ENCODE measurements at places on chromosomes 12 and 14. TPM values are rescaled to one million over a fixed set of nuclear protein-coding genes. Genes with fewer than 3 reads are reported as not detected.

- no peak for DNase-seq
Observed at GRCh38 chr14:62847168-62847567, 198.1 kb downstream of the KCNH5 start.

- DNase-seq = no peak
Observed at GRCh38 chr14:54840336-54840735, 62.3 kb downstream of the GCH1 start.

DNA sequence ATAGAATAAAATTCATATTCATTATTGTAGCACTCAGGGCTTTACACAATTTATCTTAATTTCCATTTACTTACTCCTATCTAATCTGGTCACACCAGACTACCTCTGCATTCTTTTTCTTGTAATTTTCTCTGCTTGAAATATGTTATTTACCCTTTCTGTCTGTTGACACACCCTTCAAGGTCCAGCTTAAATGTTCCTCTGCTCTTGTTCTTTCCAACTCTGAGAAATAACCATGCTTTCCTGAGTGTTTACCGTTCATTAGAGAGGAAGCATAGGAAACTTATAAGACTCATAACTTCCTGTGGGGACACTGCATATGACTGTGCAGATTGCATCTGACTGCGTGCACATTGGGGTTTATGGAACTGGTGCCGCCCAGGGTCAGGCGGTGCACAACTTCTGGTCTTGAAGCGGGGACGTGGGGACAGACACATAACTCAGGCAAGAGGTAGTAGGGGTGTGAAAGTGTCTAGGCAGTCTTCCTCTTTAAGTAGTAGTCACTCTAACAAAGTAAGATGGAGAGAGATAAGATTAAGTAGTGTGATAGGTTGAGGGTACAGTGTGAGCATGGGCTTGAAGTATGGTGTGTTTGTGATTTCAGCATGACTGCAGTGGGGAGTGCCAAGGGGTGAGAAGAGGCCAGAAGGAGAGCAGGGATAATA, 42.6 kb upstream of the FOXJ2 start:
- peak; percentile 78 for DNase-seq

- DNase-seq = no peak
Observed at GRCh38 chr14:55059333-55059732, 7.9 kb downstream of the MAPK1IP1L start.

DNA sequence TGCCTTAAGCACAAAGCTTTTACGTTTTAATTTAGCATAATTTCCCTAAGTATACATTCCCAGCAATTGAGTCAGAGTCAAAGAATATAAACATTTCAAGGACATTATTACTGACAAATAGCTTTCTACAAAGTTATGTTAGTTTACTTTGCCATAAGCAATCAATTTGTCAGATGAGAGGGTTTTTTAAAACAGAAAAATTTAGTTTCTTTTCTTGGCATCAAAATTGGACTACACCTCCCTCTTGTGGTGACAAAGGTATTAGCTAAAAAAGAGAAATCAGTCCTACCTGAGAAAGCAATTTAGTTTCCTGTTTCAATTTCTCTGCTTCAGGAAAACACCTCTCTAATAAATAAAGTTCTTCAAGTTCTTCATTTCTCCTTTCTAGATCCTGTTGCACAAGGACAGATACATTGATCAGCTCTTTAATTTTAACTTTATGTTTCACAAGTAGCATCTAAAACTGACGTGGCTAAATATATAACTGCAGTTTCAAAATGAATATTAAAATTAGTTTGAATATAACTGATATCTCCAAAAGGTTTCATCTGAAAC, 39.9 kb downstream of the DNAI7 start:
- no peak for DNase-seq

DNA sequence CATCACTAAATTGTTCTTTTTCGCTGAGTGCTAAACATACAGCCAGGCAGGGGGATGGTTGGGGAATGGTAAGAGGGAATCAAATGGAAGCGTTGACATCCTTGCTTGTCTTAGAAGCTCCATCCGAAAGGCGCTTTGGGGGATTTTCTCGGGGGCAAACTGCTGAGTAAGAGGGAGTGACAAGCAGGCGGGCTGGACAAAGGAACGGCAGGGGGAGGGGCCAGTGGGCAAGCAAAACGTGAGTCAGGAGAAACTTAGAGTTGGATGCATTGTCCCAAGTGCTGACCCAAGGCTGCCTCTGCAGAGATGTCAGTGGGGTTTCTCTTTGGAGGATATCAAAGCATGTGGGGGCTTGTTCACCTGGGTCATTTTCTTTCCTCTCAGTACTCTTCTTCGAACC, 480.5 kb downstream of the VRK1 start:
- no peak for DNase-seq

DNA sequence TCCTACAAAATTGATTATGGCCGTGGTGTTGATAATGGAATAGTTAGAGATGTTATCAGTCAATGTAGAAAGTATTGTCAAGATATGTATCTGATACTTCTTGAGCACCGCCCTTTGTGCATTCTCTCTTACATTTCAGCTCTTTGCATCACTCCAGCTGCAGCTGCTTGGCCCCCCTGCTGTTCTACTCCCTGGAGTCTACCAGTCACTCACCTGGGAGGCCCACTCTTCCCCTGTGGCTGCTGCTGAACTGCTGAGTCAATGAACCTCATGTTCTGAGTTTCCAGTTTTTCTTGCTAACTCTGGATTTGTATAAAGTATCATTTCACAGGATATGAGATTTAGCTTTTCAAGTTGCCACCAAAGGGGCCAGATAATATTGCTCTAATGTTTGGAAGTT, 312.8 kb upstream of the SLC16A7 start:
- no peak for DNase-seq

DNA sequence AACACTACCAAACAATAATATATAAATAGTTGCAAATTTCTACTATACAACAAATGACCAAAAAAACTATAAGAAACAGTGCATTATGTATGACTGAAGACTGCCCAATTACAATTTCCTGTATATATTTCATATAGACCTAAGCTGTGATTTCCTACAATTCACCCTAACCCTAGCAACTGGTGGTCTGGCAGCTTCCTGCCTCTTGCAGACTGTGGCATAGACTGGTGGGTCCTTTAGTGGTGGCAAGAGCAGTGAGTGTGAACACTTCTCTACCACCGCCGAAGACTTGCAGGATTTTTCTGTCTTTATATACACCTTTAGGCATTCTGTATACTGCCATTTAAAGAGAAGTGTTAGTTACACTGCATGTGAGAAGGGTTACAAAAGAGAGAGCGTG, 43.6 kb upstream of the CMAS start:
- DNase-seq = no peak

DNA sequence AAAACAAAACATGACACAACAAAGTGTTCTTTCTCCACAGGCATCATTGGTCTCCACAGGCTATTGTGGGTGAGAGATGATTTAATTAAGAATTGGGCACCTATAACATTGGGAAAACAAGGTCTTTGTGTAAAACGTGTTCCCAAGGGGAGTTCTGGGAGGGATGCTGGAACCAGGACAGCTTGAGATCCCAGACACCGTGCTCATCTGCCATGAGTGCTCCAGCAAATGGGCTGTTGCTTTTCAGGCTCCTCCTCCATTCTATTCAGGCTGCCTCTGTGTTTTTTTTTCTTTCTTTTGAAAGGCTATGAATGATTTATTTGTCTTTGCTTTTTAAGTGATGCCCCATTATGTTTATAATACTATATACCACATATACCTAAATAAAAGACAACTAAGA, 122.4 kb downstream of the DACT1 start:
- DNase-seq = no peak

GRCh38 chr14:96038920-96039632, at the start of gene C14orf132:
TSS of gene C14orf132 (plus strand) at chr14:96039362. CDS start at chr14:96039501, 139 bp downstream.
- DNase-seq = peak; percentile 73

DNA sequence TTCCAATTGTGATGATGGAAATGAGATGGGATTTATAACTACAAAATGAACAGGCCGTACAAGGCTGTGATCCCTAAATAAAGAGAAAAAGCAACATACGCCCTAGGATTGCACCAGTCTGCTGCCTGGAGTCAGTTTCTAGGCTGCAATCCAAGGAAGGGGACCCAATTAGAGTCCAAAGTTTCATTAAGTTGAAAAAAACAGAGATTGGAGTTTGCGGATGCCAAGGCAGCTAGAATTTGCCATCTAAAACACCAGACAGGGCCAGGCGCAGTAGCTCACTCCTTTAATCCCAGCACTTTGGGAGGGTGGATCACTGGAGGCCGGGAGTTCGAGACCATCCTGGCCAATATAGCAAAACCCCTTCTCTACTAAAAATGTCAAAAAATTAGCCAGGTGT, 661.0 kb downstream of the RPS29 start:
- DNase-seq = no peak

DNA sequence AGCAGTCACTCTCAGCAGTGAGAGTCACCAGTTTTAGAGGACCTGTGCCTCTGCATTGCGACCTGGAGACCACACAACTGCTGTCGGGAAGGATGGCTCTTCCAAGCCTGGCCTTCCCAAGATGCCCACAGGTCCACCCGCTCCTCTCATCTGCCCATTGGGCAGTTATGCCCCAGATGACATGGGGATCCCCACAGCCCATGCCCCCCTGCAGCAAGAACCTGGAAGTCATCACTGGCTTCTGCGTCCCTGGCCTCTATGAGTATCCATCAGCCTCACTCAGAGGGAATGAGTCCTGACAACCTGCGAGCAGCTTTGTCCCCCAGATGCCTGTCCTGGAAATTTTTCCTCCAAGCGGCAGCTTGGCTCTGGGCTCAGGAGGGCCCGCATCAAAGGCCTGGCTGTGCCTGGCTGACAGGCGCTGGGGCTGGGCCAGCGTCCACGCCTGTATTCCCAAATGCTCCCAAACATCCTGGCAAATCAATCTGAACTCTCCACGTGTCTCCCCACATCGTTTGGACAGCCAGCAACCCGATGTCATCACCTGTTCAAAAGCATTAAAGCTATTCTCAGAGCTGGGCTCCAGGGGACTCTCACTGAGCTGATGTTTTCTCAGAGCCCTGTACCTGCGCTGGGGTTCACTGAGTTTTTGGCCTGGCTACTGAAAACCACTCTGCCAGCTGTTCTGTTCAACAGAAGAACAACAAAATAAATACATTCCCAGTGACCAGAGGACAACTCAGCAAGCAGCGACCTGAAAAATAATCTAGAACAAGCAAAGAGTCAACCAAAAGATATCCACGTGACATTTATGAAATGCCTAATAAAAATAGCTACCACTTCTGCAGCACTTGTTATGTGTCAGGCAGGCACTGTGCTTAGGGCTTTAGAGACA, 57.8 kb downstream of the CLMN start:
- DNase-seq = no peak

DNA sequence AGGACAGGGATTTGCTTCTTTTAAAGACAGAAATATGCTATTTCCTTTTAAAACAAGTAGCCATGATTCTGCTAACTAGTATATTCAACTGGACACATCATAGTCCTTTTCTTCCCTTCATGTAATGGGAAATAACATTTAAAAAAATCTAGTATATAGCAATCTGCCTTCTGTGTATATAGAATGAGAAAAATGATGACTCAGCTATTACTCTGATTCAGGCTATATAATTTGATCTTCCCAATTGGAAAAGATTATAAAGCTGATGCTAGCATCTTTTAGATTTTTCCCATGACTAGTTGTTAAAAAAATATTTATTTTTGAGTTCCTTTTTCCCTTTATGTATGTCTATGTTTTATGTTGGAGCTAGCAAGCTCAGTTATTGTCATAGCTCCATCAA, 86.9 kb downstream of the ACSS3 start:
- DNase-seq = no peak

DNA sequence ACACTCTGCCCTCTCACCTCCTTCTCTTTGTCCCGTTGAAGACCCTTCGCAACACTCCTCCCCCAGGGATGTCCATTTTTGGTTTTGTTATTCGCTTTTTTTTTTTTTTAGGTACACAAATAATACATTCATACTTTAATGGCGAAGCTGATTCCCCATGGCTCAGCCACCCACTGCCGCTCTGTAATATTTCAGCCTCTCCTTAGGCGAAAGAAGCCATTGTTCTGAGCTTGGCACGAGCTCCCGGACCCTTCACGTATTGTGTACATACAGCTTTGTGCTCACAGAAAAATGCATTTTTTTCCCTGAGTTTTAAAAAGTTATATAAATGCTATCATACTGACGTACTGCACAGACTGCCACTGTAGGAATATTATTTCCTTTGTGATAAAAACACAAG, 115.0 kb downstream of the TMEM132C start:
- no peak for DNase-seq

- no peak for DNase-seq
Observed at GRCh38 chr14:70754991-70755390, 54.3 kb downstream of the MAP3K9 start.

- DNase-seq = no peak
Observed at GRCh38 chr14:101288436-101289229, 272.7 kb upstream of the DIO3 start.

- peak; percentile 66 for DNase-seq
Observed at GRCh38 chr14:91159182-91159581, 45.3 kb downstream of the DGLUCY start.

HCAR3 gene
- total RNA-seq = 0.16 TPM

GZMB gene
- total RNA-seq = 1.8 TPM

GTF2H3 gene
- 13.3 TPM for total RNA-seq

C12orf56 gene
- total RNA-seq = not detected

MFAP5 gene
- total RNA-seq = 56.0 TPM
